ENCODE measurements at places on chromosomes 3 and 15.

DNA sequence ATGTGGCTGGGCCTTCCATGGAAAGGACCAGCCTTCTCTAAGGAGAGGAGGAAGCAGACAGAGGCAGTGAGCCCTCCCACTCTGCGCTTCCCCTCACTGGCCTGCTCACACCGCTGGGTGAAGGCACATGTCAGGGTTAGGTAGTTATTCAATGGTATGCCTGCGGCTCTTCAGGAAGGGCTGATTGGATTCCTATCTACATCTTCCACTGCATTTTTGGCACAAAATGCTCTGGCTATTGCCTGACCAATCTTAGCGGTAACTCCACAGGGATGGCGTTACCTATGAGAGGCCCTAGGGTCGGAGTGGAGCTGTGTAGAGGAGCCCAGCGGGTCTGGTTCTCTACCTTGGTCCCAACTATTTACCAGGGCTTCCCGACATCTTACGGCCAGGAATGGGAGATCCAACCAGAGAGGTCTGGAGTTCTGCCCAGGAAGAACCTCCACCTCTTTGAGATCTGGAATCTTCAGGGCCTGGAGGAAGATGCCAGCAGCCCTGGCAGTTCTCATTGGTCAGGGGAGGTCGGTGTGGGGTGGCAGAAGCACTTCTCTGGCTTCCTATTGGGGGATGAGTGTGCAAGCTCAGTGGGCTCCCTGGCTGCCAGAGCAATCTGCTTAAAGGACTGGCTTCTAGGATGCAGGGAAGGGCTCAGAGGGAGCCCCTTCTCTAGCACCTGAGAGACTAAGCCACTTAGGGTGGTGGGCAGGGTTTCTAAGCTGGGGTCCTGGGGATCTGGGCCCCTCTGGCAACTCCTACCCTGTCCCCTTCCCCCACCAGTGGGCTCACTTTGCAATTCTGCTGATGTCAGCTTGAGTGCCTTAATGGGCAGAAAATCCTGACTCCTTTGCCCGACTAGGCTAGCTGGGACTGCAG is 24.3 kb downstream of the SNX33 start:
- DNase-seq, result peak; percentile 15

DNA sequence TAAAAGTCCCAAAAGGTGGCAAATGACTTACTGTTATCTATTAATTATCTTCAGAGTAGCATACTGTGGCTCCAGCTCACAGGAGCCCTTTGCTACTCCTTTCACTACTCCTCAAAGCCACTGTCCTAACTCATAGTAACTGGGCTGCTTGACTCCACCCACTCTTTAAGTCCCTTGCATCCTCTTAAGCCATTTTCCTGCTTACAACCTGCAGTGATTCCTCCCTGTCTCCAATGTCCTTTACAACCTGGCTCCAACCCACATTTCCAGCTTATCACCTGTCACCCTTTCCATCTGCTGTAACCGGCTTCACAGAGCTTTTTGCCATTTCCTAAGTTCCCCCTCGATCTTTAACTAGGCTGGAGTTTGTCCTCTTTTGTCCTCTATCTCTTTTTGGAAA is 388.1 kb downstream of the FGF12 start:
- no peak for DNase-seq

- no peak for DNase-seq
Measured at GRCh38 chr15:60009980-60010732, 6.0 kb downstream of the FOXB1 start.

DNA sequence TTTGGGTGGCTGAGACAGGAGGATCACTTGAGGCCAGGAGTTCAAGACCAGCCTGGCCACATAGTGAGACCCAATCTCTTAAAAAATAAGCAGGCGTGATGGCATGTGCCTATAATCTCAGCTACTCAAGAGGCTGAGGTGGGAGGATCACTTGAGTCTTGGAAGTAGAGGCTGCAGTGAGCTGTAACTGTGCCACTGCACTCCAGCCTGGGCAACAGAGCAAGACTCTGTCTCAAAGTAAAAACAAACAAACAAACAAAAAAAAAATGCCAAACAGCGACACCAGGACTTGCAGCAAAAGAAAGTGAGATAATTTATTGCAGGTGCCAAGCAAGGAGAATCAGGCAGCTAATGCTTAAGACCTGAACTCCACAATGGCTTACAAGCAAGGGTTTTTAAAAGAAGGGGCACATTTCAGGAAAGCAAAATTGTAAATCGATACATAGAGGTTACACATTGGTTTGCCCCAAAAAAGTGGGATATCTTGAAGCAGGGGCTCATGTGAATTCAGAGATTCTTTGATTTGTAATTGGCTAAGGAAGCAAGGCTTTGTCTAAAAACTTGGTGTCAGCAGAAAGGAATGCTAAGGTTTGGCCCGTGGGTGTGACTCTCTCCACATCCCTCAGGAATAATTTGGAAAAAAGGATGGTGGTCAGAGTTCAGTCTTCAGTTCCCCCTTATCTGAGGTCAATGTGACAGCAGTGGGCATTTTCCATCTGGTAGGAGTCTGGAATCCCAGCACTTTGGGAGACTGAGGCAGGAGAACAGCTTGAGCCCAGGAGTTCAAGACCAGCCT is 5.2 kb upstream of the MPI start:
- DNase-seq, result no peak

- DNase-seq, result no peak
Measured at GRCh38 chr15:56187665-56188064, 56.0 kb downstream of the RFX7 start.

DNA sequence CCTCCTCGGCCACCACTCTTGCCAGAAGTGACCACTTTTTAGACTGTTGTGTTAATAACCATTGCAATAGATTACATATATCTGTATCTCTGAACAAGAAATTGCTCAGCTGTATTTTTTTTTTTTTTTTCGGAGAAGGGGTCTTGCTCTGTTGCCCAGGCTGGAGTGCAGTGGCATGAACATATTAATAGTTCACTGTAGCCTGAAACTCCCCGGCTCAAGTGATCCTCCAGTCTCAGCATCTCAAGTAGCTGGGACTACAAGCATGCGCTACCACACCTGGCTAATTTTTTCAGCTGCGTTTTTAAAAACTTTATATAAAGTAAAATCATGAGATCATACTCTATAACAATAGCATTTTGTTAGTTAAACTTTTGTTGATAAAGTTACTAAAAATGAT is 609.0 kb downstream of the ZNF385D start:
- no peak for DNase-seq

DNA sequence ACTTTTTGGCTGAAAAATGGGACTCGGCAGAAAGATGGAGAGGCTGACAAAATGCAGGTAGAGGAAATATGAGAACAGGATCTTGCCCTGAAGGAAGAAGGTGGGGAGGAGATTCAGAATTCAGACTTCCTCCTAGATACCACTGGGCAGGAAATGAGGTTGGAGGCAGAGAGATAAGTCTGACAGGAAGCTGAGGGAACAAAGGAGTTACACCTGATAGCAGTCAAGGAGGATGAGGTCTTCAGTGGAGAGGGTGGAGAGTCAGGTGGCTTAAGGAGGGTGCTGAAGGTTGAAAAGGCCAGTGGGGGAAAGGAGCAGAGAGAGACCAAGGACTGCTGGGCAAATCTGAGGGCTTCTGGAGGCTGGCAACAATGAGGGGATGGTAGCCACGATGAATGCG is 56.8 kb downstream of the CCR4 start:
- DNase-seq, result no peak

GRCh38 chr3:107753494-107753893 is 230.7 kb downstream of the BBX start:
- DNase-seq, result peak; percentile 36

GRCh38 chr15:39247574-39247973 is 333.3 kb upstream of the THBS1 start:
- DNase-seq, result peak; percentile 67

GRCh38 chr3:161239700-161240099 is 18.6 kb downstream of the NMD3 start:
- no peak for DNase-seq

GRCh38 chr15:83094583-83094982 is 12.9 kb upstream of the TM6SF1 start:
- DNase-seq, result no peak

DNA sequence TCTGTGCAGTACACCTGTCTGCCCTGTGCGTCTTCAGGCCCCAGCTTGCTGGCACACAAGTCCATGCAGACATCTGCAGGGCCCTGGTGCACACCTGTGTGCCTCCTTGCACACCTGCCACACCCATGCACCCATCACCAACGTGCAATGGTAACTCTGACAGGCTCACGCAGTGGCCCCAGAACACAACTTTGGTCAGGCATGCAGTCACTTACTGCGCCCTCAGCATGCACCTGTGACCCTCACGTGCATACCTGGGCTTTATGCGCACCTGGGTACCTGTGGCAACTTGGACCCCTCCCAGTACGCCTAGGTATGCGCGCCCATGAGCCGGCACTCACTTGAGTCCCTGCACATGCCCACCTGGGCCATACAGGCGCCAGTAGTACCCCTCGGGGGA is 1.7 kb downstream of the PLXND1 start:
- no peak for DNase-seq

- no peak for DNase-seq
Measured at GRCh38 chr15:33782966-33783365, 185.3 kb upstream of the CHRM5 start.

Measured in RPMI7951 (cell line).